ENCODE measurements at places on chromosomes 6 and 20. TPM values are rescaled to one million over a fixed set of nuclear protein-coding genes. Genes with fewer than 3 reads are reported as not detected.

DNA sequence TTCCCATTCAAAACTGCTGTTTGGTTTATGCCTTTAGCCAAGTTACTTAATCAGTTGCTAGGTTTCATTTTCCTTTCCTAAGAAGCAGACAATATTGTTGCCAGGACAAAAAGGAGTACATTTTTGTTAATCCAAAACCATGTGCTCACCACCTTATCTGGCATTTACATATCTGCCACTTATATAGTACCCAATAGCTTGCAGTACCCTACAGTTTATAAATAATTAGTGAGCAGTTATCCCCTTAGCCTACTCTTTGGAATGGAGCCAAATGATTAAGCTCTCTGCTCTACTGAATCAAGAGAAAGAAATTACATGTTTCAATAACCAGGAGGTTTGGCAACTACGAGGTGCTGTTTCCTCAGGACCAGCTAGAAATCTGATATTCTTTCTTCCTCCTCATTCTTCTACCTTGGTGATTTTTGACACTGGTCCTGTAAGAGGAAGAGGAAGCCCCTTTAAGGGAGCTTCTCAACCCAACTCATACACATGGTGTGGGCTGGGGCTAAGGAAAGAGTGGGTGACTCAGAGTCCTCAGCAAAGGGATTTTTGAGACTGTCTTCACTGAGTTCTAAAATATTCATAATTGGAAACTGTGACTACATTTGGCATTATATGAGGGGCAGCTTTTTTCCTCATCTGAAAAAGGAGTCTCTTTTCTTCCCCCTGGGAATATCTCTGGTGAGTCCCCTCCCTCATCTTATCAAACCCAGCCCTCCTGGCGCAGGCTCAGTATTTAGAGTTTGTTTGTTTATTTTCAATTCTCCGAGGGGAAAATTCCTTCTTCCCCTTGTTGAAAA, 1.5 kb downstream of the ZNFX1 start:
- peak; percentile 63 for DNase-seq

DNA sequence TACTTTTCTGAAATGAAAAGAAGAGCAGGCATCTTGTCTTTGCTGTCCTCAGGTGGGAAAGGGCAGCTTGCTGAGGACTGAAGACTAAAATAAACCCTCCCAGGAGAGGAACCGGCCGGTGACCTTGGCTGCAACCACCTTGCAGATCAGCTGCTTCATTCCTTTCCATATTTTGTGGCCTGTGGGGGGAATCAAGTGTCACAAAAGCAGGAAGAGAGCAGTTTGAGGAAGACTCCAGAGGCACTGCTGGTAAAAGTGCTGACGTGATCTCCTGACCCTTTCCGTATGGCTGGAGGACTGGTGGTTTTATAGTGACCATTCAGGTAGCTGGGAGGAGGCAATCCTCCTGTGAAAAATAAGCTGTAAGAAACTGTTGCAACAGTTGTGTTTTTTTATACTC, 157.0 kb downstream of the PLCB4 start:
- DNase-seq, result no peak

- DNase-seq, result no peak
Measured at GRCh38 chr6:137309078-137309762, 90.0 kb upstream of the IFNGR1 start.

GRCh38 chr6:83378621-83379388, 52.0 kb downstream of the ME1 start:
- DNase-seq, result no peak

- no peak for DNase-seq
Measured at GRCh38 chr6:89485320-89485719, 52.4 kb downstream of the ANKRD6 start.

The TREML2 gene
- total RNA-seq, result 24.9 TPM

The CD24 gene
- not detected for total RNA-seq

DNA sequence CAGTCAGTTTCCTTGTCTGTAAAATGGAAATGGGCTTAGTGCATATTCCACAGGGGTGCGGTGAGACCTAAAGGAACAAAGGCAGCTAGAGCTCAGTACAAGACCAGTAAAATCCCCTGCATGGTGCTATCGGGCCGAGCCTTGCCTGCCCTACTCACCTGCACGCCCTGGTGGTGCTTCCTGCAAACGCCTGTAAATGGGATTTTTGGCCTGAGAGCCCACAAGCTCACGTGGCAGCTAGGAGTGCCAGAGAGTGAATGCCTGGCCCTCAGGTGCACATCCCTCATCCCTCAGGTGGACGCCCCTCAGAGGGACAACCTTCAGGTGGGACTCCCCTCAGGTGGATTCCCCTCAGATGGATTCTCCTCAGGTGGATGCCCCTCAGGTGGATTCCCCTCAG, 48.0 kb upstream of the VSX1 start:
- DNase-seq, result no peak

GRCh38 chr6:16551466-16551865, 209.8 kb downstream of the ATXN1 start:
- DNase-seq, result no peak

DNA sequence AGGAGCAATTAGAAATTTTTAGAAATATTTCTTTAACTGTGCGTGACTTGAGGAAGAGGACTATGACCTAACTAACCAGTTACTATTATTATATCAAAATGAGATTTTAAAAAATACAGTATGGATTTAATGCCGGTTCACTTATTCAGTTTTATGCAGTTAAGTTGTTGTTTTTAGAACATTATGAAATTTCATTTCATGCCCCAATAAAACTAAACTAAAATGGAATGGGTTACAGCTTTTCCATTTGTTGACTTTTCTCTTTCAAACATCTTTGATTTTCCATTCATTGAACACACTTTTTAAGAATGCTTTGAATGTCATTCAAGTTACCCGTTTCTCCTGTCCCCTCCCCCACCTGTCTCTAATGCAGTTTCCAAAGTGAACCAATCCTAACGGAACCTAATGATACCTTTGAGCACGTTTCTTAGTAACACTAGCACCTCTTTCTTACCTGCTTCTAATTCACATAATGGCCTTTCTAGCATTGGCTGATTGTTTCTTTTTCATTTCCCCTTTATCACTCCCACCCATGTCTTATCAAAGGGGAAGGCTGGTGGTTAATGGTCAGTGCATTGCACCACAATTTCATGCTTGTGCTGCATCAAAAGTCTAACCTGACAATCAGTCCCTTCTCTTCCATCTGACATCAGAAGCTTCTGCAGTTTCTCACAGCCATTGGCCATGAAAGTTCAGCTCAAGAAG, 262.2 kb upstream of the TAB2 start:
- DNase-seq, result no peak

DNA sequence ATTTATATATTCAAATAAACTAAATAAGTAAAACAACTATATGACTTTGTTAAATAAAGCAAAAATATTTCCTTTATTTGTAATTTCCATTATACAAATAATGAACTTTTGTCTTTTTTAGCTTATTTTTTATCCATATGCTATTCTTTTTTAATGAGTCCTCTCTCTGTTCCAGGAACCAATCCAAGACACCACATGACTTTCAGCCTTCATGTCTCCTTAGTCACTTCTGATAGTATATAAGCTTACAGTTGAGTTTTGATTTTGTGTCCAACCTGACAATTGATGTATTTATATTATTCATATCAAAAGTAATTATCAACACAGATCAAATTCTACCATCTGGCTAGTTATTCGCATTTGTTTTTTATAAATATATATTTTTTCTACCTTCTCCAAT, 582.3 kb upstream of the GJE1 start:
- no peak for DNase-seq

- no peak for DNase-seq
Measured at GRCh38 chr20:50320901-50321796, 130.5 kb downstream of the CEBPB start.

DNA sequence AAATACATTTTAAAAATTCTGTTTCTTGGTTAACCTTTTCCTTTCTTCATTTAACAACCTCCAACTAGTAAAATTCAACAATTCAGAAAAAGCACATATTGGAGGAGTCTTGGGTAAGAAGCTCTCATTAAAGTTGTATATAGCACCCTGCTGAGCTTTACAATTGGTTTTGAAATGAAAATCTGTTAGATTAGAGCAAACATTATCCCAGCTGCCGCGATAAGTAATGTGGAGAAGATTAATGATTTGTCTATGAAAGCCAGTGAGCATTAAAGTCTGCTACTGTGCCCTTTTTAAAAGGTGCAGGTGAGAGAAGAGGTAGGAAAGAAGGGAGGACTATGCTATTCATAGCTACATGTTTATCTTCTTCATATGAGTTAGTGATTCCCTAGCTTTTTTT, 201.5 kb downstream of the ZFAND3 start:
- DNase-seq, result no peak

The PRPH2 gene
- not detected for total RNA-seq

GRCh38 chr6:33975661-33976436, 170.0 kb downstream of the GRM4 start:
- no peak for DNase-seq

DNA sequence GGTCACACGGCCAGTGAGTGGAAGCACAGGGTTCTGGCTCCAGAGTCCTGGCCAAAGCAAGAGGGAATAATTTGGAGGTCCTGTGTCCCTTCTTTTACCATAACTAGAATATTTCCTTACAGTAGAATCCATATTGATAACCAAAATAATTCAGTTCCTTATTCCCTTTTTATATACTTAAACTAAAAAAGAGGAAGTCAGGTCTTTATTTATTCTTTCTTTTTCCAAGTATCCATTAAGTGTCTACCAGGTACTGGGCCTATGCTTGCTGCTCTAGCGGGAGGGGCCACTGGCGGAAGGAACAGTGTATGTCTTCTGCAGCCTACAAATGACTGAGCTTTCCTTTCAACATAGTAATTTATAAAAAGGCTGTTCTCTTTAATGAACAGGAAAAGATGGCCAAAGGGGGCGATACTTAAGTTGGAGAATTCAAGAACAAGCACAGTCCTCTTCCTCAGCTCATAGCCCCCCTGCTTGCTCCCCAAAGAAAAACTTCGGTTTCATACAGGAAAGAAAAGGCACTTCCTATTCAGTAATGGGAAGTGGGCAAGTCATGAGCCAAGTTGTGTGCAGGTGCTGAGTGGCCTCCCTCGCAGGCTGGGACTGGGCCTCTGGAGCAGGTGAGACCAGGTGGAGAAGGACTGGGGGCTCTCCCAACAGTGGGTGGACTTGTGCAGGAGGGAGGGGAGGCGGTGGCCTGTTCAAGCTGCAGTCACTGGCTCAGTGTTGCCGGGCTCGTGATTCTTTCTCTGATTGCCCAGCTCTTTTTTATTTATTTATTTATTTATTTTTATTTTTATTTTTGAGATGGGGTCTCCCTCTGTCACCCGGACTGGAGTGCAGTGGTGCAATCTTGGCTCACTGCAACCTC, 110.9 kb downstream of the ARMC2 start:
- no peak for DNase-seq

The HLA-DRB1 gene
- 50.7 TPM for total RNA-seq

The STMND1 gene
- not detected for total RNA-seq

- DNase-seq, result no peak
Measured at GRCh38 chr6:98433325-98434056, 400.9 kb upstream of the POU3F2 start.

- DNase-seq, result no peak
Measured at GRCh38 chr6:144179828-144180227, 29.5 kb downstream of the STX11 start.

DNA sequence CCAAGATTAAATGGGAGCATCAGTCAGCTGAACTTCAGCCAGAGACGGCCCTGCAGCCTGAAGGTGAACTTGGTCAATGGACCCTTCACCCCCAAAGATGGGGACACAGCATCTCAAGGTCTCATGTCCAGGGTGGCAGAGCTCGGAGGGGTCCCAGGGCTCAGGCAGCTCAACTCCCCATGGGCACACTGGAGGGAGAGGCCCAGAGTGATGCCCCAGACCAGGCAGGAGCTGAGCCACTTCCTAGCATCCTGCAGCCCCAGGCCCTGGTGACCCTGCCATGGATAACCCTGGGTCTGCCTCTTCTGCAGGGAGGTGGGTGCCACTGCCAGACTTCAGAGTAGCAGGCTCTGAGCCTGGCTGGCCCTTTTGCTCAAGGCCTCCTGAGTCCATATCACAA, 27.5 kb upstream of the EMILIN3 start:
- no peak for DNase-seq

GRCh38 chr6:53939830-53940229, 145.0 kb downstream of the LRRC1 start:
- DNase-seq, result no peak

The LAMP5 gene
- total RNA-seq, result not detected

- no peak for DNase-seq
Measured at GRCh38 chr6:50952092-50952907, 133.6 kb downstream of the TFAP2B start.

GRCh38 chr6:33683051-33683571, 28.4 kb downstream of the UQCC2 start:
- peak; percentile 63 for DNase-seq

The LPA gene
- not detected for total RNA-seq

- no peak for DNase-seq
Measured at GRCh38 chr6:104816125-104816524, 43.6 kb downstream of the HACE1 start.

The RAMACL gene
- 0.16 TPM for total RNA-seq

The SPATA25 gene
- 1.4 TPM for total RNA-seq

All from activated CD8-positive, alpha-beta T cell treated with anti-CD3 and anti-CD28 coated beads, Interleukin-2, amount 10 ng/mL, durations not matched to agents 7 days and 5 days (primary cell).